SK-MEL-5 (cell line): ENCODE measurements at places on chromosomes 16 and 17.

DNA sequence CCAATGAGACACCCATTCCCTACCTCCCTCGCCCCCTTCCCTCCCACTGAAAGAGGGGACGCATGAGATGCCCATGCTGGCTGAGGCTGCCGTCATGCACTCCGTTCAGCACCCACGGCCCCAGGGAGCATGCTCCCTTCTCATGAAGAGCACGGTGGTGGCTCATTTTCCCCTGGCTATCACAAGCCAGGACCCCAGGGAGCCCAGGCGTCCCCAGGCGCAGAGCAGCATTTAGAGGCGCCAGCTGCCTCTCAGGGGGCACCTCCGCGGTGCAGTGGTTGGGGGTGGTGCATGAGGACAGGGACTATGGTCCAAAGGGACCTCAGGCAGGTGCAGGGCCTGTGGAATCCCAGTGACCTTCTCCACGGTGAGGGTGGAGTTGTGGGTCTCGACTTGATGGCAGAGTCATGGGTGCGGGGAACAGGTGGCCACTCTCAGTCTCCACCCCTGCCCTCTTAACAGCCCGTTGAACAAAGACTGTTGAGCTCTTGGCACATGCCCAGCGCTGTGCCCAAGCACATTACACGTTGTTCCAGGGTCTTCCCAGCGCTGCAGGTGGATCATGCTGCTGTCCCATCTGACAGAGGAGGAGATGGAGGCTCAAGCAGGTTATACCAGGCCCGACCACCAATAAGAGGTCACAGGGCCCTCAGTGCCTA, 13.6 kb downstream of the KIF19 start:
- DNase-seq, result no peak

- no peak for DNase-seq
Observed at GRCh38 chr16:1997494-1998359, 8.0 kb downstream of the SYNGR3 start.

GRCh38 chr16:68081861-68082628, 3.1 kb upstream of the NFATC3 start:
- no peak for DNase-seq

- DNase-seq, result no peak
Observed at GRCh38 chr17:42709561-42709960, 27.2 kb downstream of the CNTNAP1 start.

- DNase-seq, result no peak
Observed at GRCh38 chr16:85151603-85152413, 39.5 kb upstream of the CIBAR2 start.

DNA sequence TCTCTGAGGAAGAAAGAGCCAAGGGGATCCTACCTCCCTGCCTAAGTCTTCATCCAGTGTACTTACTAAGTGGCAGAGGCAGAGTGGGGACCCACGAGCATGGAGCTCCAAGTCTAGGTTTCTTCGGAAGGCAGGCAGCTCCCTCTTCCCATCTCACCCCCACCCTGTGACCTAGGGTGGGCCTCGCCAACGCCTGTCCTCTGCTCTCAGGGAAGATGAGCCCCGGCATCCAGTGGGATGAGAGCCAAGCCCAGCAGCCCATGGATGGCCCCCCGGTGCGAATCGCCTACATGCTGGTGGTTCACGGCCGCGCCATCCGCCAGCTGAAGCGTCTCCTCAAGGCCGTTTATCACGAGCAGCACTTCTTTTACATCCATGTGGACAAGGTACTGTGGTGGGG, 8.3 kb downstream of the XYLT2 start:
- DNase-seq, result no peak

DNA sequence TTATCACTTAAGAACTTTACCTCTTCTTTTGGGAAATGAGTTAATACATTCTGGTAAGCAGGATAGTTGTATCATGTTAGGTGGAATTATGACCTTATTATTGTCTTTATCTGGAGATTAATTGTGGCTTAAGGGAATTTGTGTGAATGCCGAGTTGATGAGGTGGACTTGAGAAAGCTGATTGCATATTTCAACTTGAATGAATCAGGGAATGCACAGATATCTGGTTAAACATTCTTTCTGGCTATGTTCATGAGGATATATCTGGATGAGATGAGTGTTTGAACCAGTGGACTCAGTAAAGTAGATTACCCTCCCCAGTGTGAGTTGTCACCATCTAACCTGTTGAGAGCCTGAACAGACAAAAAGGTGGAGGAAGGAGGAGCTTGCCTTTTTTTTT, 326.1 kb upstream of the GOT2 start:
- DNase-seq, result no peak

DNA sequence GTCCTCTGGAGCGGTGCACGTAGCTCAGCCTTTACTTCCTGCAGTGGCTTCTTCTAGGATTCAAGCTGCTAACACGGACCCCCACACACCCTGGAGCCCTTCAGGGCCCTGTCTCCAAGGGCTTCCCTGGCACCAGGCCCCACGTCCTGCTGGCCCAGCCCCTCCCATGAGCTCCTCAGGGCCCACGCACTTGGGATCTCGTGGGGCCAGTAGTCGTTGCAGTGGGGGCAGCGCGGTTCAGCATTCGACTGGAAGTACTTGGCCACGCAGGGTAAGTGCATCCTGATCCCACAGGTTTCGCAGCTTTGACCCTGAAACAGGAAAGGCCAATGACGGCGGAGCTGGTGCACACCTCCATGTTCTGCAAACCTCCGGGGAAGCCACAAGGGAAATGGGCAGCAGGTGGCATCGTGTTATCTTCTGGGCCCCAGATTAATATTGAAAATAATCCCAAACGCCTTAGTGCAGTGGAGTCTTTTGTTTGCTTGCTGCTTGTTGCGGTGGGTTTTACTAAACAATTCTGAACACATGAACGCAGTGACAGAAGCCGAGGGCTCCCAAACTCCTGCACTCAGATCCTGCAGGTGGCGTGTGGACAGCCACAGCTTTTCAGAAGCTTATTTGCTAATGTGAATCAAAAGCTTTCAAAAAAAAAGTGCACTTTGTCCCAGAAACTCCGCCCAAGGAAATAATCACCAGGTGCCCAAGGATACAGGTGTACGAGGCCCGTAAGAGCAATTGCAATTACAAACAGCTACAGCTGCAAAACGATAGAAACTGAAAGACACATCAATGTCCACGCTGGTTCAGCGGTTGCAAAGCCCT, 22.4 kb downstream of the KDM8 start:
- DNase-seq, result no peak

DNA sequence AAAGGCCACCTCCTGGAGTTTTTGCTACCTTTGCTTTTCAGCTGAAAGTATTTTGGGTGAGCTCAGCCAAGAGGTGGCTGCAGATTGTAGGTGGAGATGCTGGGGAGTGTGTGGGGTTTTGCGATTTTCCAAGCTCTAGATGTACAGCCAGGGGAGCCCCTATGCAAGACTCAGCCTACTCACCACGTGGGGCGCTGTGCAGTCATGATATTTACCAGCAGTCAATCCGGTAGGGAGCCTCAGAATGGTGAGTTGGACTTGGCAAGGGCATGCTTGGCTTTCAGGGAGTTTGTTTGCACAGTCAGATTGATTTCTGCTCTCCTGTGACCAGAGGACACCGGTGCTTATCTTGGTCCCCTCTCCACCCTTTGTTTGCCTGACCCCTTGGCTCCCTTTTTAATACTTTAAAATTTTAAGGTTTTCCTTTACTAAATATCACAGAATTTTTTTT, 175.3 kb downstream of the UTP18 start:
- DNase-seq, result peak; percentile 89

- DNase-seq, result no peak
Observed at GRCh38 chr16:10877472-10877946, 507 bp downstream of the CIITA start.

GRCh38 chr17:45288825-45289224, 26.9 kb upstream of the SPATA32 start:
- no peak for DNase-seq

- no peak for DNase-seq
Observed at GRCh38 chr17:8068736-8069586, 18.6 kb downstream of the ALOX12B start.

DNA sequence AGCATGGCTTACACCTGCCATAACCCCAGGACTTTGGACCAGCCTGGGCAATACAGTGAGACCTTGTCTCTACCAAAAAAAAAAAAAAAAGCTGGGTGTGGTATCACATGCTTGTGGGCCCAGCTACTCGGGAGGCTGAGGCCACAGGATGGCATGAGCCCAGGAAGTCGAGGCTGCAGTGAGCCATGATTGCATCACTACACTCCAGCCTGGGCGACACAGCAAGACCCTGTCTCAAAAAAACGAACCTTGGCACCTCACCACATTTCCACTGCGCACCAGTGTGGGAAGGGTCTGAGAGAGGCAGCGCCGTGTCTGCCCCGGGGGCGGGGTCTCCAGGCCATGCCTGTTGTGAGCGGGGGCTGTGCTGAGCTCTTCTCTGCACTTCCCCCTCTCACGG, 6.3 kb downstream of the ACSF3 start:
- DNase-seq, result peak; percentile 20

GRCh38 chr16:75272097-75272551, 20.7 kb upstream of the BCAR1 start:
- DNase-seq, result no peak

GRCh38 chr16:79072517-79072916, 528.0 kb downstream of the MAF start:
- DNase-seq, result no peak

DNA sequence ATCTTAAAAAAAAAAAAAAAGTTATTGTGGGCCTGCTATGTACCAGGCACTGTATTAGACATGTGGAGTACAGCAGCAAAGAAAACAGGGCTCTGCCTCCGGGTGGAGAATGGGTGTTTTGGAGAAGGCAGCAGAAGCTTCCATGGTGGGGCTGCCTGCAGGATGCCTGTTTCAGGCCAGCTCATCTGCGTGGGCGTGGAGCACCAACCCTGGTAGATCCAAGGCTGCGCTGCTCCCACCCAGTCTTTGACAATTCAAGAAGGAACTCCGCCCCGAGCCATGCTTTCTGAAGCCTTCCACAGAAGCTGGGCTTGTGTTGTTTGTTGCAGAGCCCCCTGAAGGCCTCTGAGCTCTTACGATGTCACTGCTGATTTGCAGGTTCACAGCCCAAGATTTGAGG, 23.2 kb upstream of the CACNG1 start:
- DNase-seq, result no peak

GRCh38 chr16:754656-755055, 5.9 kb upstream of the MSLN start:
- DNase-seq, result no peak

GRCh38 chr17:47882695-47883588, 13.1 kb upstream of the SP2 start:
- DNase-seq, result no peak

DNA sequence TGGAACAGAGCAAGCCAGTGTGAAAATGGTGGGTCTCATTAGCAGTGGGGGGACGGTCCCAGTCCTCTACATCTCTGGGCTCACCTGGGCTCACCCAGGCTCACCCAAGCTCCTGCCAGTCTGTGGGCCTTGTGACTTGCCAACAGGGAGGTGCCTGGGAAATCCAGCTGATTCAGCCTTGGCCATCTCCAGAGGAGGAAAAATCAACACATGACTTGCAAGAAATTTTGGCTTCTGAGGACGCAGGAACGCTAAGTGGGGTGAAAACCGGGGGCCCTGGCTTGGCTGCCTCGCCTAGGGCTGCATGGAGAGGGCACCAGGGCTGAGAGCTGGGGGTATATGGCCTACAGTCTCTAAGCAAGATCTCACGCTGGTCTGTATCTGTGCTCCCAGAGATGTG, 47.7 kb downstream of the VAC14 start:
- DNase-seq, result no peak

DNA sequence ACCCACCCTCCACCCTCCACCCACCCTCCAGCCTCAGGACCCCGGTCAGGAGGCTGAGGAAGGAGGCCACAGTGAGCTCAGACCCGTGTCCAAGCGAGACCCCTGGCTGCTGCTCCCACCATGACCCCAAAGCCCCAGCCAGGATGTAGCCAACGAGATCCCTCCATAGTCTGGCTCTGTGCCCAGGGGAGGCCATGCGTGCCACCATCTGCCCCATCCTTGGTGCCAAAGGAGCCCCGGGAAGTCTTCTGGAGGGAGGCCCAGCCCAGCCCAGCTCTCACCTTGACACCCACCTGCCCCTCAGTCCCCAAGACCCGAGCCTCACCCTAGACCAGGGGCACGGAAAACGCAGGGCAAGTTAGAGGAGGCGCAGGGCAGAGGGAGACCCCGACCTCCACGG, 34.2 kb downstream of the PIEZO1 start:
- no peak for DNase-seq

DNA sequence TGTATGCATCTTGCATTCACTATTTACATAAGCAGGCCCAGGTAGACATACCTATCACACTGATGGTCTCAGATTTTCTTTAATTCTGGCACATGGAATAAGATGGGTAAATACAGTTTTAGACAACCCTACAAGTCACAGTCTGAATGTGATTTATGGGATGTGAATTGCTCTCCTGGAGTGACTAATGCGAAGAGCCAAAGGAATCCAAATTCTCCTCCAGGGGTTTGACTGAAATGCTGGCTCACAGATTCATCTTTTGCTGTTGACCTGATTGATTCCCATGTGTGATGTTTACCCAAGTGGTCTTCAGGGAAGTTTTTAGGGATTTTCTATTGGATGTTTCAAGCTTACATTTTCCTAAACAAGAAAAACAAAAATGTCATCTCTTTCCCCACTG, 277.9 kb upstream of the MON1B start:
- no peak for DNase-seq

DNA sequence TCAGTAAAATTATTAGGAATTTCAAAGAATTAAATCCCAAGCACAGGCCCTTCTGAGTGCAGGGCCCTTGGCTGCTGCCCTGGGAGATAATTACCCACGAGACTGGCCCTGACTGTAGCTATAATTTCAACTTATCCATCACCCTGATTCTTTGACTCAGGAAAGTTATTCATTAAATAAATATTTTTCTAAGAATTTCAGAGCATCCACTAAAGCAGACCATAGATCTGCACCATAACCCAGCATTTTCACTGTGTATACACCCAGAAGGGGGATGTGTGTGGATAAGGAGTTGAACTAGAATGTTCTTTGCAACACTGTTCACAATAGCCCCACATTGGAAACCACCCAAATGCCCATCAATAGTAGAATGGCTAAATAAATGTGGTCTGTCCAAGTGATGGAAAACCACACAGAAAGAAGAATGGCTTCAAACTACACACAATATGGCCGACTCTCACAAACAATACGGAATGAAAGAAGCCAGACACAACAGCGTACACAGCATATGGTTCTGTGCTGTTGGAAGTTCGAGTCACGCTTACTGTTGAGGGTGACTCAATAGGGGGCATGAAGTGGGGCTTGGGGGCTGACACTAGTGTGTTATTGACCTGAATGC, 33.9 kb upstream of the MEAK7 start:
- DNase-seq, result no peak

DNA sequence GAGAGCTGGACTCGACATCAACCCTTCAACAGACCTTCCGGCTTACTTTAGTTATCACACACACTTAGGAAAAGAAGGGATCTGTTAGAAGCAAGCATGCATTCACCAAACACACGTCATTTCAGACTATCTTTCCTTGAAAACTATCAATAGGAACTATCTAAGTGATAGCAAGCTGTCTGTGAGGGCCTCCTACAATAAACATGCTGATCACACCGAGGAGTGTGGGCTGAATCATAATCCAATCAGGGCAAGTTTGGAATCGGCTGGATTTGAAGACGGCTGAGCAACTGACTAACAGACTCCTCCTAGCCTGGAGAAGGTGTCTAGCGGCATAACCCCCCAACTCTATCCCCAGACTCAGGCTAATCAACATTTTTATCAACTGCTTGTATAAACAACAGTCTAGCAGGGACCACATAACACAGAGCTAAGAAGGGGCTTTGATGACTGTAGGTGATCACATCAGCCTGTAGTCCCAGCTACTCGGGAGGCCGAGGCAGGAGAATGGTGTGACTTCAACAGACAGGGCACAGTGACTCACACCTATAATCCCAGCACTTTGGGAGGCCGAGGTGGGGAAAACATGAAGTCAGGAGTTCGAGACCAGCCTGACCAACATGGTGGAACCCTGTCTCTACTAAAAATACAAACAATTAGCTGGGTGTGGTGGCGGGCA, 14.1 kb downstream of the NXN start:
- no peak for DNase-seq

- no peak for DNase-seq
Observed at GRCh38 chr17:45127548-45128300, 4.6 kb downstream of the PLCD3 start.
